ENCODE measurements at places on chromosomes 6 and 20. TPM values are rescaled to one million over a fixed set of nuclear protein-coding genes. Genes with fewer than 3 reads are reported as not detected.

DNA sequence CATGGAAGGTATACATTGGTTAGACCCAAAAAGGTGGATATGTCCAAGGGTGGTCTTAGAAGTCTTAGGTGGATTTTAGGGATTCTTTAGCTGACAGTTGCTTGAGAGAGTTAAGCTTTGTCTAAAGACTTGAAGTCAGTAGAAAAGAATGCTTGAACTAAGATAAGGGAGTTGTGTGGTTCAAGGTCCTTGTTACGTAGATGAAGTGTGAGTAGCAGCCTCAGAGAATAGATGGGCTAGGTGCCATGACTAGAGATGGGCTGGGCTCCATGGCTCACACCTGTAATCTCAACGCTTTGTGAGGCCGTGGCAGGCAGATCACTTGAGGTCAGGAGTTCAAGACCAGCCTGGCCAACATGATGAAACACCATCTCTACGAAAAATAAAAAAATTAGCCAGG lies 1.7 kb downstream of the SHLD1 start:
- DNase-seq, result no peak
- peaks cover 5% of the 10 kb centered on the region for H3K36me3 ChIP-seq
- H3K27me3 ChIP-seq, result no peaks in the 10 kb centered on the region
- H3K4me3 ChIP-seq, result no peak overlapping the region
- no peak overlapping the region for H3K27ac ChIP-seq

GRCh38 chr6:76861403-76861802 lies 601.9 kb downstream of the HTR1B start:
- no peak for DNase-seq
- H3K27me3 ChIP-seq, result no peaks in the 10 kb centered on the region
- no peak overlapping the region for H3K4me3 ChIP-seq
- no peaks in the 10 kb centered on the region for H3K4me1 ChIP-seq

Gene SLC22A3
- total RNA-seq, result not detected

DNA sequence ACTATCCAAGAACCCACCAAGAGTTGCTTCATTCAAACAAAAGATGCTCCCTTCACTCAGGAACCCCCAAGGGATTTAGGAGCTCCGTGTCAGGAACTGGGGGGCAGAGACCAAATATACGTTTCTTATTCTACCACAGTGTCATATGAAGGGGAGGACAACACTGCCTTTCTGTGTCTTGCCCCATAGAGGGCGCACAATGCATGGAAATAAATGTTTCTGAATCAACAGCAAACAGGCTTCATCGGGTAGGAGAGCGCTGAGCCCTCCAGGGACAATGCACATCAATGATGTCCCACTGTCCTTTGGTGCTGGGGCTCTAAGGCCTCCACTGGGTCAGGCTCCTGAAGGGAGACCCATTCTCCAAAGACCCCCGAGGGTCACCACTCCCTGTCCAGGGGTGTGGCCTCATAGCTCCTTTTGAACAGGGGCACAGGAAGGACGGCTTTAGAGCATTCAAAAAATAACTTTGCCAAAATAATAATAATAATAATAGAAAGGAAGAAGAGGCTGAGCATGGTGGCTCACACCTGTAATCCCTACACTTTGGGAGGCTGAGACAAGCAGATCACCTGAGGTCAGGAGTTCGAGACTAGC lies 31.1 kb downstream of the PLG start:
- no peak overlapping the region for H3K4me3 ChIP-seq
- H3K36me3 ChIP-seq, result no peaks in the 10 kb centered on the region
- no peak overlapping the region for H3K27ac ChIP-seq
- no peaks in the 10 kb centered on the region for H3K4me1 ChIP-seq
- no peak for DNase-seq

Gene ARMH2
- not detected for total RNA-seq

DNA sequence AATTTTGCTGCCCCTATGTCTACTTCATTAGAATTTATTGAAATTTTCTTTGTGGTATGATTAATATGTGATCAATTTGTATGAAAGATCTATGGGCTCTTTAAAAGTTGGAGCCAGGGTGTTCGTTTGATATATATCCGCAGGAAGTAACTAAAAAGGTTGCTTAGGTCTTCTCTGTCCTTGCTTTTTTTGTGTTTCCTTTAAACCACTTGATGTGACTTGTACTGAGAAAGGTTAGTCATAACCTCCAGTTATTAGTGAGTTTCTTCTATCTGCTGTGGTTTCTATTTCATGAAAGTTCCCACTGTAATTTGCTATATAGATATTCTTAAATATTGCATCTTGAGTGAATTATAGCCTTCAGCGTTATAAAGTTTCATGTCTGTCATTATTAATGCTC lies 585.3 kb upstream of the ARID1B start:
- no peak overlapping the region for H3K4me3 ChIP-seq
- no peaks in the 10 kb centered on the region for H3K36me3 ChIP-seq
- peak; percentile 42 for DNase-seq
- no peaks in the 10 kb centered on the region for H3K4me1 ChIP-seq
- H3K27me3 ChIP-seq, result no peaks in the 10 kb centered on the region

DNA sequence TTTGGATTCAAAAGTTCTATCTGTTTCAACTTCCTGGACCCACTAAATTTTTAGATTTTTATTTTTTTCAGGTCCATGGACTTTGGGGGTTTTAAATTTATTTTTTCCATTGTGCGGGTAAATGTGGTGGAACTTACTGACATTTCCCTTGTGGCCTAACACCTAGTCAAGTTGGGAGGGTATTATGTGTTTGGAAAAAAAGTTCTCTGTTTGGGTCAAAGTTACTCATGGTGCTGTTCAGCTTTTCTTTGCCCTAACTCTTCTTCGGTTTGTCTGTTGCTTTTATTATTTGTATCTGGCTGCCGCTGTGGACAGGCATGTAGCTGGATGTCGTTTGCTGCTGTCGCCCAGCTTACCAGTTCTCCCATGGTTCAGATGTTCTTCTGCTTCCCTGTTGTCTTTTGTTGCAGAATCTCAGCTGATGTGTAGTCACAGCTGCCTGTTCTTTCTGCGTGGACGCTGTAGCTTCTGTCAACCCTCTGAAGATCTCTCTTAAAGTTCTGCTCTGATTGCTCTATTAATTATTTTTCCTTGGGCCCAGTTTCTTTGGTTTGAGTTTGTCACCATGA lies 7.9 kb downstream of the IGF2R start:
- peak overlapping the region; percentile 19 for H3K27ac ChIP-seq
- DNase-seq, result no peak
- no peaks in the 10 kb centered on the region for H3K27me3 ChIP-seq
- no peaks in the 10 kb centered on the region for H3K36me3 ChIP-seq
- no peak overlapping the region for H3K4me3 ChIP-seq

DNA sequence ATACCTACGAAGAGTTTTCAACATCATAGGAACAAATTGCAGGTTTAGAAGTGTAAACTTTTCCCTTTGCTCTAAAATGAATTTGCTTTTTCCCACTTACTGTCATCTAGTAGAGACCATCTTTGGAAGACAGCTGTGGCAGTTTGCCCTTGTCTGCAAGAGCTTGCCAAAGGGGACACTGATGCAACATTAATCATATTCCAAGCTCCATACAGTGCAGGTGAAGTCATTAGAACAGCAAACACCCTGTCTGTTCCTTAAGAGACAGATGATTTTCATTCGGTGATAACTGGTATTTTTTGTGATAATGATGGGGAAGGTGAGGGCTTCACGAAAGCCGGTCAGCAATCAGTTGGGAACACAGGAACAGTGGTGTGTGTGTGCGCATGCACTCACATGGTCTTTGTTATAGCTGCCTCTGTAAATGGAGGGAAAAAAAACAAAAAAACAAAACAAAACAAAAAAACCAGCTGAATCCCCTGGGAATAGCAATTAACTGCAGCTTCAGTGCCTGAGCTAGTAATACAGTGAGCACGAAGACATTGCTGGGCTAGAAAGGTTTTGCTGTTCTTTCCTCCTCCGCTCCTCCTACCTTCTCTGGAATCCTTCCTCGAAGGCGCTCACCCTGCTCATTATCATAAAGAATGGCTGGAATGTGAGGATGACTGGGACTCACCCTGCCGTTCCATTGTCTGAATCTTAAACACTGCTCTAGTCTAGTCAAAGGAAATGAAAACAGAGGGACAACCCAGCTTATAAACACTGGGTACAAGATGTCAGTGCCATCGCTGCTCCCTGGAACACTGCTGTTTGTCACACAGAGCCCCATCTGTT lies 35.2 kb upstream of the KIF13A start:
- no peak overlapping the region for H3K27ac ChIP-seq
- no peaks in the 10 kb centered on the region for H3K36me3 ChIP-seq
- no peak for DNase-seq
- H3K4me1 ChIP-seq, result no peaks in the 10 kb centered on the region
- no peaks in the 10 kb centered on the region for H3K27me3 ChIP-seq

GRCh38 chr6:112338166-112338709 lies 8.9 kb upstream of the RFPL4B start:
- DNase-seq, result no peak
- no peak overlapping the region for H3K27ac ChIP-seq
- no peaks in the 10 kb centered on the region for H3K4me1 ChIP-seq

Gene PCSK2
- total RNA-seq, result not detected

Gene BPIFB1
- not detected for total RNA-seq

DNA sequence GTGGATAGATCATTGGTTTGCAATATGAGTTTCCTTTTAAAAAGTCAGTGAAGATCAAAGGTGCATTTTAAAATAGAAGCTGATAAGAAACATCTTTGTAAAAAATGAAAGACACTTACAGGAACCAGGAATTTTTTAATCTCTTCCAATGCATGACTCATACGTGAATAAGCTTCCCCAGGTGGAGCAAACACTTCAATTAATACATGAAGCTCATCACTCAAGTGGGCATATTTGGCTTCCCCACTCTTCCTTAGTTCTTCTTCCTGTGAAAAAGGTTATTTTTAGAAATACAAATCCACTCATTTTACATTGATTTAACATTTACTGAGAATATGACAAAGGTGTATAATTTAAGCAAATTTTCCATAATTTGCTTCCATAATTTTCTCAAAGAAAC lies 308.1 kb downstream of the KHDRBS2 start:
- no peaks in the 10 kb centered on the region for H3K4me1 ChIP-seq
- H3K27ac ChIP-seq, result no peak overlapping the region
- no peak for DNase-seq
- no peaks in the 10 kb centered on the region for H3K27me3 ChIP-seq
